ENCODE measurements at places on chromosomes 13 and 19. TPM values are rescaled to one million over a fixed set of nuclear protein-coding genes. Genes with fewer than 3 reads are reported as not detected.

- no peak for DNase-seq
Measured at GRCh38 chr19:30053558-30053957, 111.5 kb downstream of the URI1 start.

BSG gene
- 1,928 TPM for total RNA-seq

COX6B2 gene
- not detected for total RNA-seq

ZNF534 gene
- total RNA-seq, result 0.43 TPM

CRB3 gene
- not detected for total RNA-seq
